ENCODE measurements at places on chromosomes 12 and 14. TPM values are rescaled to one million over a fixed set of nuclear protein-coding genes. Genes with fewer than 3 reads are reported as not detected.

The RSRC2 gene
- polyA plus RNA-seq: 83.4 TPM

The TSPAN19 gene
- 0.06 TPM for polyA plus RNA-seq

The KRT71 gene
- not detected for polyA plus RNA-seq

The CFAP73 gene
- polyA plus RNA-seq: 0.35 TPM

The SLC2A13 gene
- polyA plus RNA-seq: 0.95 TPM

- DNase-seq: no peak
- no peaks in the 10 kb centered on the region for H3K36me3 ChIP-seq
- no peak overlapping the region for H3K4me3 ChIP-seq
- no peak overlapping the region for H3K27ac ChIP-seq
- no peaks in the 10 kb centered on the region for H3K4me1 ChIP-seq
Measured at GRCh38 chr12:52496054-52496453, 3.0 kb upstream of the KRT6A start.

GRCh38 chr12:24796876-24797275, 152.0 kb downstream of the BCAT1 start:
- no peaks in the 10 kb centered on the region for H3K4me1 ChIP-seq
- H3K4me3 ChIP-seq: no peak overlapping the region
- no peaks in the 10 kb centered on the region for H3K27me3 ChIP-seq
- H3K27ac ChIP-seq: no peak overlapping the region
- no peak for DNase-seq
- no peaks in the 10 kb centered on the region for H3K36me3 ChIP-seq

- H3K4me3 ChIP-seq: no peak overlapping the region
- no peaks in the 10 kb centered on the region for H3K4me1 ChIP-seq
- no peak overlapping the region for H3K27ac ChIP-seq
- no peaks in the 10 kb centered on the region for H3K36me3 ChIP-seq
- no peaks in the 10 kb centered on the region for H3K27me3 ChIP-seq
Measured at GRCh38 chr12:89551747-89552146, 25.9 kb upstream of the POC1B start.

- no peaks in the 10 kb centered on the region for H3K27me3 ChIP-seq
- H3K27ac ChIP-seq: no peak overlapping the region
- no peak for DNase-seq
- no peaks in the 10 kb centered on the region for H3K4me1 ChIP-seq
- no peak overlapping the region for H3K4me3 ChIP-seq
Measured at GRCh38 chr12:50380761-50381325, 15.6 kb downstream of the FAM186A start.

- no peaks in the 10 kb centered on the region for H3K27me3 ChIP-seq
- H3K36me3 ChIP-seq: no peaks in the 10 kb centered on the region
- no peaks in the 10 kb centered on the region for H3K4me1 ChIP-seq
- no peak for DNase-seq
- H3K4me3 ChIP-seq: no peak overlapping the region
Measured at GRCh38 chr14:51294951-51295525, 55.0 kb downstream of the TMX1 start.

DNA sequence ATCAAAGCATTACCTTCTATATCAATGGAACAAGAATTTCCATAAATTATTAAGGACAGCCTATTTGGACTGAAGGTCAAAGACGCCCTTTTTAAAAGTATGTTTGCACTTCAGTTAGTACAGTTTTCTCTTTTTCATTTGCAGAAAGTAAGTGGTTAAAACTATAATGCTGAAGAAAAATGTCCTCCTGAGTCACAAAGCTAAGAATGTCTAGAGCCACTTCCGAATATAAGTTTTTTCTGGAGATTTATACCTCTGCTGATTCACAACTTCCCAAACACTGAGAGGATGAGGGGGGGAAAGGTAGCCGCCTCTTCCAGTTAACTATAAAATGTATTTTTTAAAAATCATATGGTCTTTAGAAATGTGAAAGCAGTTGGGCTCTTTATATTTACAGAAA, 84.9 kb downstream of the DUSP6 start:
- DNase-seq: no peak
- H3K27ac ChIP-seq: no peak overlapping the region
- no peaks in the 10 kb centered on the region for H3K27me3 ChIP-seq
- no peaks in the 10 kb centered on the region for H3K4me1 ChIP-seq
- H3K36me3 ChIP-seq: no peaks in the 10 kb centered on the region

GRCh38 chr14:30214014-30214413, 286.4 kb upstream of the PRKD1 start:
- H3K4me3 ChIP-seq: no peak overlapping the region
- H3K27me3 ChIP-seq: no peaks in the 10 kb centered on the region
- no peak for DNase-seq
- H3K36me3 ChIP-seq: no peaks in the 10 kb centered on the region

DNA sequence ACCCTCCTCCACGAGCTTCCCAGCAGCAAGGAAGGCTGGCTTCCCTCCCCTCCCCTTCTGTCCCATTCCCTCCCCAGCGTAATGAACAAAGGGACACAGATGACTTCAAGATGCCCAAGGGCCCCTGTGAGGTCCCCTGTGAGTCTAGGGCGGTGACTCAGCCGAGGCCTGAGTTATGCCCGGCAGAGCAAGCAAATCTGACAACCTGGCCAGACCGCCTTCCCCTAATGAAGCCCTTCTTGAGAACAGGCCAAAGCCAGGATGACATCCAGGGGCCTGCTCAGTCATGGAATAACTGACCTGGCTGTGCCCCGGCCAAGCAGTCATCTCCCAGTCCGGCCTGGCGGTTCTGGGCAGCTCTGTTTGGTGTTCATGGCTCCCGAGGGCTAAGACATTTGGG, 89.2 kb downstream of the DICER1 start:
- no peak overlapping the region for H3K27ac ChIP-seq
- H3K36me3 ChIP-seq: no peaks in the 10 kb centered on the region
- DNase-seq: no peak
- no peaks in the 10 kb centered on the region for H3K4me1 ChIP-seq

GRCh38 chr14:98101323-98101722, 1170.7 kb downstream of the BCL11B start:
- no peak overlapping the region for H3K4me3 ChIP-seq
- no peak overlapping the region for H3K27ac ChIP-seq
- H3K4me1 ChIP-seq: no peaks in the 10 kb centered on the region
- H3K36me3 ChIP-seq: no peaks in the 10 kb centered on the region
- no peaks in the 10 kb centered on the region for H3K27me3 ChIP-seq

- no peaks in the 10 kb centered on the region for H3K36me3 ChIP-seq
- H3K27ac ChIP-seq: no peak overlapping the region
- no peak overlapping the region for H3K4me3 ChIP-seq
- DNase-seq: no peak
Measured at GRCh38 chr12:1007994-1008393, 17.0 kb downstream of the ERC1 start.

- no peak for DNase-seq
- no peaks in the 10 kb centered on the region for H3K27me3 ChIP-seq
- peaks cover 13% of the 10 kb centered on the region for H3K4me1 ChIP-seq
- no peak overlapping the region for H3K4me3 ChIP-seq
- H3K27ac ChIP-seq: peak overlapping the region; percentile 69
Measured at GRCh38 chr12:6367969-6368892, 7.1 kb downstream of the SCNN1A start.

DNA sequence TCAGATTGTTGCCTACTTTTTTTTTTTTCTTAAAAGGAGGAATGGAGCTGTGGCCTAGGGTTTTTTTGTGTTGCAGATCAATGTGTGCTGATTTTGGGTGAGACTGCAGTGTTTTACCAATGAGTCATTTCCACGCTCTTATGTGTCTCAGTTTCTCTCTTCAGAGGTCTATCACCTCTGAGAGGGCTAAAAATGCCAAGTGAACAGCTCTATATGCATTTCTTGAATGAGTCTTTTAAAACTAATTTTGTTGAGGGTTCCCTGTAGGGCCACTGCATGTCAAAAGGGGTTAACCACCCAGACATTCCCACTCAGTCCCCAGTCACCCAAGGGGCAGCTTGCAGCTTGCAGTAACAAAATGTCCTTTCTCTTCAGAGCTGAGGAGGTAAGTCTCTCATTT, 24.3 kb upstream of the GLIPR1L2 start:
- H3K27me3 ChIP-seq: no peaks in the 10 kb centered on the region
- H3K36me3 ChIP-seq: no peaks in the 10 kb centered on the region
- H3K4me3 ChIP-seq: no peak overlapping the region
- H3K27ac ChIP-seq: no peak overlapping the region
- DNase-seq: no peak
- peaks cover 9% of the 10 kb centered on the region for H3K4me1 ChIP-seq

GRCh38 chr14:58463147-58463546, 35.6 kb downstream of the KIAA0586 start:
- no peaks in the 10 kb centered on the region for H3K36me3 ChIP-seq
- no peak overlapping the region for H3K27ac ChIP-seq
- no peaks in the 10 kb centered on the region for H3K27me3 ChIP-seq
- no peaks in the 10 kb centered on the region for H3K4me1 ChIP-seq

DNA sequence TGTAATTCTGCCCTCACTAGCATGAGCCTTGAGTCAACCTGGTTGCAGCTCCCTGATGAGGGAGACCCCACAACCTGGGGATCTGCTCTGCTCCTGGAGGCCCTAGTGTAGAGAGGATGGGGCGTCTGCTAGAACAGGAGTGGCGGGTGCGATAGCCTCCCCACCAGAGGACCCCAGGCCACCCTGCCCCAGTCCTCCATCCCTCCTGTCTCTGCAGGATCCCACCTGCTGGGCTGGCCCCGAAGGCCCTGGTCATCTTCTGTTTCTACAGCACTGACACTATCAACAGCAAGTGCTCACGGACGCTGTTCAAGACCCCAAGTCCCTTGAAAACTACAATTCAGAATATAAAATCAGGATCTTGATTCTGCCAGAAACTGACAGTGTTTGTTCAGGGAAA, 15.2 kb downstream of the ANHX start:
- H3K27me3 ChIP-seq: no peaks in the 10 kb centered on the region
- no peak overlapping the region for H3K4me3 ChIP-seq
- H3K27ac ChIP-seq: no peak overlapping the region
- H3K36me3 ChIP-seq: no peaks in the 10 kb centered on the region
- H3K4me1 ChIP-seq: no peaks in the 10 kb centered on the region
- DNase-seq: no peak

DNA sequence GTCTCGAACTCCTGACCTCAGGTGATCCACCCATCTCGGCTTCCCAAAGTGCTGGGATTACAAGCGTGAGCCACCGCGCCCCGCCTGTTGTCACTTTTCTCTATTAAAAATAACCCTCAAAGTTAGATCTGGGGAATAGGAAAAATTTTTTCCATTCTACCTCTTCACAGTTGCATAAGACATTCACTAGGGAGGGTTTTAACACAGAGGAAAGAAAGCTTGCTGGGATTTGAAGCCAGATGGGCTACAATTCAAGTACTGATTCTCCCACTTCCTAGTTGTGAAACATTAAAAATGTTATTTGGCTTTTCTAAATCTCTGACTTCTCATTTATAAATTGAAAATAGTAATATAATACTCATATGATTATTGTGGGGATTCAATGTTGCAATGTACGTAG, 23.3 kb upstream of the SLC15A5 start:
- H3K4me3 ChIP-seq: no peak overlapping the region
- no peaks in the 10 kb centered on the region for H3K27me3 ChIP-seq
- peak; percentile 50 for DNase-seq
- H3K4me1 ChIP-seq: no peaks in the 10 kb centered on the region

DNA sequence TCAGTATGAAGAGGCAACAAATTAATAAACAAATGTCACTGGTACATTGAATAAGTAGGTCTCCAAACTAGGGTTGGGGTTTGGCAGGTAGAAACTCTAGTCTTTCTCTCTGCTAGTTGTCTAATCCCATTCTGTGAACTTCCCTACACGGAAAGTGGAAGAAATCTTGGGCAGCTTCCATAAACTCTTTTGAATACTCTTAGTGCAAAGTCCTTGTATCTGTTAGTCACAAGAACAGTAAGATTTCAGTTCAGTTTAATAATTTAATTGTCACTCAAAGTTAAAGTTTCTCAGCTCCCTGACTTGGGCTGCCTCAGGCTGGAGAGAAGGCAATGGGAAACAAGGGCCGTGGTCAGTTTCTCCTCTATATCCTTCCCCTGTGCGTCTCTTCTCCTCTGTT, 135.4 kb upstream of the MDM1 start:
- no peaks in the 10 kb centered on the region for H3K4me1 ChIP-seq
- H3K27me3 ChIP-seq: no peaks in the 10 kb centered on the region
- no peak for DNase-seq

GRCh38 chr14:96122496-96122895, 82.1 kb upstream of the BDKRB2 start:
- DNase-seq: no peak
- H3K27me3 ChIP-seq: no peaks in the 10 kb centered on the region
- no peaks in the 10 kb centered on the region for H3K4me1 ChIP-seq
- H3K36me3 ChIP-seq: no peaks in the 10 kb centered on the region
- no peak overlapping the region for H3K27ac ChIP-seq

DNA sequence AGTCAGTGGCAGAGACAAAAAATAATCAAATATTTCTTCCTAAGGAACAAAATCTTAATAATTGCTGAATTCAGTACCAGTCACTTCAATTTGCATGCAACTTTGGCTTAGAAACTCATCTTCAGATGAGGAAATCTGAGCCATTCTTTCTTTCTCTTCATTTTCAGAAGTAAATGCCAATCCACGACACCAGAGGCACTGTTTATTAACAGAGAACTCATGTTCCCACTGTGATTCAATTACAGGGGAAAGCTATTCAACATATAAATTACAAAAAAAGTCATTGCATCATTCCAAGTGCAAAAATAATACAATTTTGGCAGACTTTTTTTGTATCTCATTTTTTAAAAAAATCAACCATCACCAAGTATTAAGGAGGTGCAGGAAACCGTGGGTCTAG, 816.1 kb upstream of the TMEM132C start:
- no peak overlapping the region for H3K27ac ChIP-seq
- H3K36me3 ChIP-seq: no peaks in the 10 kb centered on the region
- no peak overlapping the region for H3K4me3 ChIP-seq
- no peaks in the 10 kb centered on the region for H3K4me1 ChIP-seq
- H3K27me3 ChIP-seq: no peaks in the 10 kb centered on the region

DNA sequence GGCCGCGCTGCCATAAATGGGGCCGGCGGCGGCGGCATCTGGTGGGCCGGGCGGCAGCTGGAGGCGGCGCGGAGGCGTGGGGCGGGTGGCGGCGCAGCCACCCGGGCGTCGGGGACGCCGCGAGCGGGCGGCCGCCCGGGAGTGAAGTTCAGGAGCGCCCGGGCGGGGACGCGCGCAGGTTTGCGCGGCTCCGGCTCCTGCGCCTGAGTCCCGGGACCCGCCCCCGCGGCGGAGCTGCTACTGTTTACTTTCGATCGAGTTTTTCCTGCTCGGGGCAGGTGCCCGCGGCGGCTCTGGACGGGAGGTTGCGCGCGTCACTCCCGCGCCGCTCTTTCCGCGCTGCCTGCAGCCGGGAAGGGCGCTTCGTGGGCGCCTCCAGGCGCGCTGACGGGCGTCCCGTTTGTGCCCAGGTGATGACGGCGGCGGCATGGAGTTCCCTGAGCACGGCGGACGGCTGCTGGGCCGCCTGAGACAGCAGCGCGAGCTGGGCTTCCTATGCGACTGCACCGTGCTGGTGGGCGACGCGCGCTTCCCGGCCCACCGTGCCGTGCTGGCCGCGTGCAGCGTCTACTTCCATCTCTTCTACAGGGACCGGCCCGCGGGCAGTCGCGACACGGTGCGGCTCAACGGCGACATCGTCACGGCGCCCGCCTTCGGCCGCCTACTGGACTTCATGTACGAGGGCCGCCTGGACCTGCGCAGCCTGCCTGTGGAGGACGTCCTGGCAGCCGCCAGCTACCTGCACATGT, at the start of gene ZBTB42:
Gene ZBTB42 (plus strand): TSS at position 331 of the 749 bp plus-strand sequence. CDS start 97 bp downstream, at position 428.
- peak within 1 kb of the TSS; percentile 88 for H3K27ac ChIP-seq
- no peaks in the 10 kb centered on the region for H3K27me3 ChIP-seq
- peak within 1 kb of the TSS; percentile 79 for H3K4me3 ChIP-seq
- H3K4me1 ChIP-seq: peaks cover 39% of the 10 kb centered on the region

GRCh38 chr12:40560848-40561247, 131.4 kb upstream of the CNTN1 start:
- no peak overlapping the region for H3K27ac ChIP-seq
- no peaks in the 10 kb centered on the region for H3K36me3 ChIP-seq
- no peaks in the 10 kb centered on the region for H3K4me1 ChIP-seq
- no peak for DNase-seq

GRCh38 chr12:55743406-55744339, 751 bp downstream of the GDF11 start:
- peaks cover 19% of the 10 kb centered on the region for H3K4me1 ChIP-seq
- DNase-seq: peak; percentile 65
- H3K27ac ChIP-seq: no peak overlapping the region
- H3K36me3 ChIP-seq: no peaks in the 10 kb centered on the region
- peaks cover 8% of the 10 kb centered on the region for H3K27me3 ChIP-seq

Data from psoas muscle (tissue), 8 donors.